ENCODE measurements at places on chromosomes 2 and 18. TPM values are rescaled to one million over a fixed set of nuclear protein-coding genes. Genes with fewer than 3 reads are reported as not detected.

HOXD13 gene
- not detected for total RNA-seq

ASIC4 gene
- total RNA-seq, result not detected

L3MBTL4 gene
- total RNA-seq, result 0.05 TPM

RELCH gene
- 33.3 TPM for total RNA-seq

LRATD1 gene
- total RNA-seq, result not detected

KCNG2 gene
- total RNA-seq, result not detected

SLC40A1 gene
- total RNA-seq, result 1.3 TPM

TRIM43 gene
- total RNA-seq, result not detected

MDH1B gene
- total RNA-seq, result 0.32 TPM

BOLL gene
- not detected for total RNA-seq

SNRPD1 gene
- 114 TPM for total RNA-seq

THUMPD2 gene
- total RNA-seq, result 20.8 TPM

ICA1L gene
- 3.8 TPM for total RNA-seq

CGREF1 gene
- 2.5 TPM for total RNA-seq

RNU2-63P gene
- total RNA-seq, result 21.2 TPM

E2F6 gene
- 11.8 TPM for total RNA-seq

C2orf92 gene
- 8.4 TPM for total RNA-seq

PROKR1 gene
- total RNA-seq, result not detected

ARHGEF33 gene
- total RNA-seq, result 1.0 TPM

UGT1A7 gene
- total RNA-seq, result not detected

SRD5A2 gene
- not detected for total RNA-seq

GKN2 gene
- total RNA-seq, result not detected

SERPINB13 gene
- total RNA-seq, result not detected

GALNT3 gene
- total RNA-seq, result 11.3 TPM

POTEE gene
- 0.32 TPM for total RNA-seq

KCNJ3 gene
- total RNA-seq, result not detected

LAMA3 gene
- not detected for total RNA-seq

WDFY1 gene
- 55.0 TPM for total RNA-seq

KCTD18 gene
- total RNA-seq, result 14.4 TPM

STARD6 gene
- 0.61 TPM for total RNA-seq

RGPD6 gene
- 11.7 TPM for total RNA-seq

OSBPL6 gene
- 2.9 TPM for total RNA-seq
